ENCODE measurements at places on chromosomes 5 and 9. TPM values are rescaled to one million over a fixed set of nuclear protein-coding genes. Genes with fewer than 3 reads are reported as not detected.
A peak's percentile ranks its signal among the peaks of the same experiment; 100 is the strongest.

DNA sequence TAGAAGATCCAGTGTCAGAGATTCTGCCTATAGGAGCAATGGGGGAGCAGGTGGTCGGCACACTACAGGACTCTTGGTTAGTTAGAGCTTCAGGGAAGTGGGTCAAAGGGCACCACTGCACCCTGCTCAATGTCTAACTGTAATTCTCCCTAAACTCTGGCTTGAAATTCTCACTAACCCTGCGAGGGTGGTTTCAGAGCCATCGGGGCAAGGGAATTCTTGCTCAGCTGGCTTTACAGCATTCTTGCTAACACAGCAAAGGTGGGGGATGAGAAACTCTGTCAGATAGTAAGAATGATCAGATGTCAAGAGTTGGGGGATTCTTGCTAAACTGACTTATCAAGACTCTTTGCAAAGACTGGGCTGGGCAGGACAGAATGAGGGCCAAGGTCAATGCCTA is 4.7 kb upstream of the ZNF354C start:
- H3K36me3 ChIP-seq = no peaks in the 10 kb centered on the region
- DNase-seq = no peak
- H3K4me3 ChIP-seq = no peak overlapping the region
- no peaks in the 10 kb centered on the region for H3K4me1 ChIP-seq
- H3K27ac ChIP-seq = no peak overlapping the region

DNA sequence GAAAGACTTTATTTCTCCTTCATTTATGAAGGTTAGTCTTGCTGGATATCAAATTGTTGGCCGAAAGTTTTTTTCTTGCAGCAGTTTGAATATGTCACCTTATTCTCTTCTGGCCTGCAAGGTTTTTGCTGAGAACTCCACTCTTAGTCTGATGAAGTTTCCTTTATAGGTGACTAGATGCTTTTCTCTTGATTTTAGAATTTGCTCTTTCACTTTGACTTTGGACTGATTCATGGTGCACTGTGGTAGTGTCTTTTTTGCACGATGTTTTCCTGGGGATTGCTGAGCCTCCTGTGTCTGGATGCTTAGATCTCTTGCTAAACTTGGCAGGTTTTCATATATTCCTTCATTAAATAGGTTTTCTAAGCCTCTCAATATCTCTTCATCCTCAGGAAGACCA is 12.4 kb downstream of the AHRR start:
- H3K27me3 ChIP-seq = no peaks in the 10 kb centered on the region
- H3K4me1 ChIP-seq = no peaks in the 10 kb centered on the region
- H3K4me3 ChIP-seq = no peak overlapping the region
- no peaks in the 10 kb centered on the region for H3K36me3 ChIP-seq

DNA sequence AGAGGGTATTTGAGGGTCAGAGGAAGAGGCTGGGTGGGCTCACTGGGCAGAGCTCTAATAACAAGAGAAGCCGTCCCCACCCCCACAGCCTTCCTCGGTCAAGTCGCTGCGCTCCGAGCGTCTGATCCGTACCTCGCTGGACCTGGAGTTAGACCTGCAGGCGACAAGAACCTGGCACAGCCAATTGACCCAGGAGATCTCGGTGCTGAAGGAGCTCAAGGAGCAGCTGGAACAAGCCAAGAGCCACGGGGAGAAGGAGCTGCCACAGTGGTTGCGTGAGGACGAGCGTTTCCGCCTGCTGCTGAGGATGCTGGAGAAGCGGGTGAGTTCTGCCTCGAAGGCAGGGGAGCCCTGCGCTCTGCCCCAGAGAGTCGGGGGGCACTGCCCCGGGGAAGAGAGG is 21.6 kb upstream of the RARS1 start:
- H3K4me1 ChIP-seq = no peaks in the 10 kb centered on the region
- peaks cover 70% of the 10 kb centered on the region for H3K36me3 ChIP-seq
- no peaks in the 10 kb centered on the region for H3K27me3 ChIP-seq
- H3K27ac ChIP-seq = no peak overlapping the region
- no peak for DNase-seq
- H3K4me3 ChIP-seq = no peak overlapping the region

DNA sequence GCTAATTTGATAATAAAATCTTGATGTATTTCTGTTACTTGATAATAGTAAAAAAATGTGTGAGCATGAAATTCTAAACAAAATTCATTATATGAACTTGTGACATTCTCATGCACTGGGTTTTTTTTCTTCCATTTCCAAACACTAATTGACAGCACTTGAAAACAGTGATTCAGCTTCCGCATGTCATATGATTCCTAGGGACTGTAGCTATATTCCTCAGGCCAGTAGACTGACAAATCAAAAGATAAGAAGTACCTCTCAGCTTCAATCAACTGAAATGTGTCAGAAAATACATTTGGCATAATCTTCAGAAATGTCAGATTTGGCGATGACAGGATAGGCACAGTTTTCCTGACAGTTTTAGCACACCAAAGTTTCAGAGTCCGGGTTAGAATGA is 52.5 kb downstream of the EFNA5 start:
- no peak overlapping the region for H3K4me3 ChIP-seq
- no peaks in the 10 kb centered on the region for H3K36me3 ChIP-seq
- peak; percentile 46 for DNase-seq
- no peak overlapping the region for H3K27ac ChIP-seq
- H3K4me1 ChIP-seq = peaks cover 55% of the 10 kb centered on the region

DNA sequence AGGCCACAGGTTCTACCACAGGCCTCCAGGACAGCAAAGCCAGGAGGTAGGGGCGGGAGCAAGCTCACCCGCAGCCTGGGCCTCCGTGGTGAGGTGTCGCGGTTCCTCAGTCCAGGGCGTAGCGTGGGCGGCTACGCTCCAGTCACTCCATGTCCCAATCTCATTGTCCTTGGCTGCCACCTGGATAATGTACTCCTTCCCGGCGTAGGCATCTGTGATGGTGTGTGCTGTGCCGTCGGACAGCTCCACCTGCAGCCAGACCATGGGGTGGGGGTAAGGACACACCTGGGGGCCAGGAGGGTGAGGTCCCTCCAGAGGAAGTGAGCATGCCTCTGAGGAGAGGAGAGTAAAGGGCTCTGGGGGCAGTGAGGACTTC is 29.8 kb upstream of the ENHO start:
- peaks cover 9% of the 10 kb centered on the region for H3K27me3 ChIP-seq
- no peaks in the 10 kb centered on the region for H3K36me3 ChIP-seq
- no peak overlapping the region for H3K4me3 ChIP-seq

GRCh38 chr9:124871156-124871561 is 9.2 kb downstream of the ARPC5L start:
- H3K4me3 ChIP-seq = peak overlapping the region; percentile 95
- H3K27ac ChIP-seq = peak overlapping the region; percentile 97
- no peak for DNase-seq
- H3K4me1 ChIP-seq = peaks cover 29% of the 10 kb centered on the region
- no peaks in the 10 kb centered on the region for H3K27me3 ChIP-seq

- DNase-seq = no peak
- H3K4me3 ChIP-seq = no peak overlapping the region
- peaks cover 7% of the 10 kb centered on the region for H3K4me1 ChIP-seq
- H3K27ac ChIP-seq = no peak overlapping the region
- H3K36me3 ChIP-seq = no peaks in the 10 kb centered on the region
These were observed 1.0 kb downstream of the SIT1 start for GRCh38 chr9:35649431-35650340.

DNA sequence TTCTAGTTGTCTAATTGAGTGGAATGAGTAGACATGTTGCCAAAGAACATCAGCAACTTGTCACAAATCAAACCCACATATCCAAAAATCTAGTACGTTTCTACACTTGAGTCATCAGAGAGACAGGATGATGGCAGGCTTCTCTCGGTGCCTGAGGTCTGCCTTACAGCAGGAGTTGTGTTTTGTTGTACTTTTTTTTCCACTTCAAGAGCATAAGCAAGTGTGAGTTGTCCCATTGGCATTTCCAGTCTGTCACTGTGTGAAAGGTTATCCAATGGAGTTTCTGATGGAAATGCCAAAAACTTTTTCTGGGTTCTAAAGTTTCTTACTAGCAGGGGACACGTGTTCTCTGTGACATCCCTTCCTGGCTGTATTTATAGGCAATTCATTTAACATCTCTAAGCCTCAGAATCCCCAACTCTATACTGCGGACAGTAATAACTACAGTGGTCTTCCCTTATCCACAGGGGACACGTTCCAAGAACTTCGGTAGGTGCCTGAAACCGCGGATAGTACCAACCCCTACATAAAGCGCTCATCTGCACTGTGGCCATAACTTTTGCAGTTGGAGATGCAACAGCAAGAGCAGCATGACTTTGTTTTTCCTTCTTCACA is 246.5 kb downstream of the SYK start:
- peak overlapping the region; percentile 85 for H3K27ac ChIP-seq
- no peaks in the 10 kb centered on the region for H3K36me3 ChIP-seq

DNA sequence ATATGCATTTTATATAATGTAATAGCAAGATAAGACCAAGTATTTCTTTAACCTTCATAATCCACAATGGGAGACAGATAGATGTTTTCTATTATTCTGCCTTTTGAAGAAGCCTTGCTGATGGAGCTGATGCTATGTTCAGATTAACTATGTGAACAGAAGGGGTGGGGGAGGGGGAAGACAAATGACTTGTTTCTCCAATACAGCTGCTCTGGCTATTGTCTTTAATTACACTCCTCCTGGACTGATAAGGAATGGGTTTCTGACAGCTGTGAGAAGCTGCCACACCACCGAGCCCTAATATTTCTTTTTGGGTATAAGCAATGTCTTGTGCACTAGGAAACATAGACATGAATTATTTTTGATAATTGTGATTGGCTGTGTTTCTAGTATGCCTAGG is 62.0 kb downstream of the CAVIN4 start:
- H3K27ac ChIP-seq = no peak overlapping the region
- no peaks in the 10 kb centered on the region for H3K4me1 ChIP-seq
- no peak overlapping the region for H3K4me3 ChIP-seq
- H3K27me3 ChIP-seq = peaks cover 21% of the 10 kb centered on the region
- H3K36me3 ChIP-seq = no peaks in the 10 kb centered on the region

DNA sequence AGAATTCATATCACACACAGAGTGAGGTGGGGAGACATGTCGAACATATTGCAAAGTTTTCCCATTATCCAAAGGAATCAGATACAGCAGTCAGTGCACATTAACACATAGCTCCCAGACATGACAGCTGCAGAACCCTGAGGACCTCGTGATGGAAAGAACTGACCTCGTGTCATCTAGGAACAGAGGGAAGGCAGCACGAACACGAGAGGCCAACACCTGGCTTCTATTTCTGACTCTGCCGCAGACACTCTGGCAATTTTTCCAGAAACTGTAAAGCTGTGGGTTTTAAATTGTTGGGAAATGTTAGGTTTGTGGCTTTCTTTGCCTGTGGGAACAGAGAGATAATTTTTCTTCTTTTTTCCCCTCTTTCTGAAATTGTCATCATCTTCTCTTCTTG is 315.0 kb upstream of the PIK3R1 start:
- H3K27ac ChIP-seq = peak overlapping the region; percentile 42
- H3K4me3 ChIP-seq = no peak overlapping the region
- no peaks in the 10 kb centered on the region for H3K27me3 ChIP-seq
- no peak for DNase-seq
- peaks cover 44% of the 10 kb centered on the region for H3K4me1 ChIP-seq
- no peaks in the 10 kb centered on the region for H3K36me3 ChIP-seq

GRCh38 chr5:181168595-181169118 is 21.3 kb downstream of the OR2V2 start:
- no peak overlapping the region for H3K27ac ChIP-seq
- H3K36me3 ChIP-seq = peaks cover 5% of the 10 kb centered on the region
- peak overlapping the region; percentile 10 for H3K4me3 ChIP-seq
- H3K4me1 ChIP-seq = peaks cover 42% of the 10 kb centered on the region

DNA sequence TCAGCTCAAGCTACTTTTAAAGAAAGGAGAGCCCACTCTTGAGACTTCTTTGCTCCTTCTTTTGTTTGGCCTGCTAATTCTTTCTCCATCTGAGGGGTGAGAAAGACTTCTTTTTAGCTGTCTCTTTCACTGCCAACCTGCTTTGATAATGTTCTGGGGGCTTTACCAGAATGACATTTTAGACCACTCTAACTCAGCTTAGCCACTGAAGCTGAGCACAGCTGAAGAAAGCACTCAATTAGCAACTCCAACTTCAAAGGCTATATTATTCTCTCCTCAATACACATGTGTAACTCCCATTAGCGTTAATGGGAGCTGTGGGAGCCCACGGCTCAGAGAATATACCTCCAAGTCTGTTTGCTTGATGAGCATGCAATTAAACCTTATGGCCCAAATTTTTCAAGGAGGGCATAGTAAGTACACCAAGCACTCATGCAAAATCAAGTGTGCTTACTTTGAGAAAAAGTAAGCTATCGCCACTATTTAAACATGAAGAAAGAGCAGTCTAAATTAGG is 815.4 kb upstream of the DMAC1 start:
- DNase-seq = no peak
- H3K4me1 ChIP-seq = no peaks in the 10 kb centered on the region
- H3K27ac ChIP-seq = no peak overlapping the region
- no peak overlapping the region for H3K4me3 ChIP-seq
- H3K27me3 ChIP-seq = no peaks in the 10 kb centered on the region
- no peaks in the 10 kb centered on the region for H3K36me3 ChIP-seq

DNA sequence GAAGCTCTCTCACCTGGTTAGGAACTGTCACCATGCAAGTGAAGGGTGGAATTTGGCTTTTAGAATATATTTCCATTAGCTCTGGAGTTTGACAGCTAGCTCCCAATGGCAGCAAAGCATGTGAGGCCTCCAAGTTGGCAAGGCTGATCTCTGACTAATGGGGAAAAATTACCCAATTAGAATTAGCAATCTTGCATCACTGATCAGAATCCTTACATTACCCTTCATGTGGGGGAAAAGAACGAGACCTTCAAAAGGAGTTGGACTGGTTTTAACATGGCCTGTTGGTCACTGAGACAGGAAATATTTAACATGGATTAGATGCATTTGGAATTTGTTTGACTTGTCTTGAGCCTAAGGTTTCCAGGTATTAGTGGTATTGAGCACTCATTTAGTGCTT is 192.3 kb upstream of the GDNF start:
- peak; percentile 3 for DNase-seq
- H3K4me3 ChIP-seq = no peak overlapping the region
- H3K4me1 ChIP-seq = peaks cover 11% of the 10 kb centered on the region

DNA sequence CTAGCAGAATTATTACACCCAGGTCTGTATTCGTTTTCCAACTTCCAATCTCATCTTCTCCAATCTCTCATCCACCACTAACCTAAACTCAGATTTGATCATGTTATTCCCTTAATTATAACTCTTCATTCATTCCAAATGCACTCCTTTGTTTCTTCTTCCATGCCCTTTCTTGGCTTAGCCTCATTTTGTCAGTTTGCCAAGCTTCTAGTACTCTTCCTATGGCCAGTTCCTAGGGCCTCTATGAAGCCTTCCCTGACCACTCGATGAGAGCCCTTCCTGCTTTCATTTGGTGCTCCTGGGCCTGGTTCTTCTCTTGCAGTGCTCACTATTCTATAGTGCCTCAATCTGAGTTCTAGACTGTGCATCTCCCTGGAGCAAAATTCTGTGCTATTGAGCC is 5.8 kb downstream of the FAM219A start:
- peaks cover 22% of the 10 kb centered on the region for H3K4me1 ChIP-seq
- no peak for DNase-seq
- H3K4me3 ChIP-seq = no peak overlapping the region
- H3K27me3 ChIP-seq = no peaks in the 10 kb centered on the region
- no peak overlapping the region for H3K27ac ChIP-seq

GRCh38 chr9:138097501-138097991 is 220.0 kb downstream of the CACNA1B start:
- no peak for DNase-seq
- H3K4me1 ChIP-seq = no peaks in the 10 kb centered on the region
- H3K4me3 ChIP-seq = no peak overlapping the region

Gene PPP3R2
- total RNA-seq = not detected

Gene FOXD4L4
- total RNA-seq = 1.2 TPM

Gene CSF2
- not detected for total RNA-seq

Gene YTHDC2
- total RNA-seq = 24.6 TPM
